ENCODE measurements at places on chromosomes 4 and X. TPM values are rescaled to one million over a fixed set of nuclear protein-coding genes. Genes with fewer than 3 reads are reported as not detected.

The STK26 gene
- 60.8 TPM for total RNA-seq

The TCEANC gene
- total RNA-seq = 3.1 TPM

The FGF2 gene
- total RNA-seq = 13.0 TPM

The LIMCH1 gene
- 4.2 TPM for total RNA-seq

The IQCM gene
- not detected for total RNA-seq

The UGT2A1 gene
- not detected for total RNA-seq

The CFAP47 gene
- 1.8 TPM for total RNA-seq

The NDUFC1 gene
- total RNA-seq = 117 TPM

The TACR3 gene
- total RNA-seq = not detected

The PTCHD1 gene
- not detected for total RNA-seq
